ENCODE measurements at places on chromosomes 1 and 21.

DNA sequence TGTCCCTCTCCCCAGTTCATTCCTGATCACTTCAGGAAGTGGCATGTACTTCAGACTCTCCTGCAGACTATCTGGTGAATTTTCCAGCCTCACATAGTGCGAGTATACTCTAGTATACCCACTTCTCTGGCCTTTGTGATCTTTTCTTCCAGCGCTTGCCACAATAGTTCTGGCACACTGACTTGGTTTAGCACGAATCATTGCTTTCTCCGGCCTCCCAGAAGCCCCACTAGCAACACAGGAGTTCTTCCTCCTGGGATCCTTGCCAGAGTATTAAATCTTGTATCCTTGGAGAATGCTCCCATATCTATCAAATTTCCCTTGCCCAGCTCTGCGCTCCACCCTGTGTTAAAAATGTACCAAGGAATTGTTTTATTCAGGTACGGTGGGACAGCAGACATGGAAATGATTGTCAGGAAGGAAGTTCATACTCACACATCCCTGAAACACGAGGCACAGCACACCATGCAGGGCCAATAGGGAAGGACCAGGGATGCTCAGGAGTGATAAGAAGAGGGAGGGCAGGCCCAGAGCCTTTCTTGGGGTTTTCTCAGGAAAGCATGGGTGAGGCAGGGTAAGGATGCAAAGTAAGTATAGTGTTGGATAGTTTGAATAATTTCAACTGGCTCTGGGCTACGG, 136.7 kb downstream of the ADSS2 start:
- DNase-seq, result no peak

DNA sequence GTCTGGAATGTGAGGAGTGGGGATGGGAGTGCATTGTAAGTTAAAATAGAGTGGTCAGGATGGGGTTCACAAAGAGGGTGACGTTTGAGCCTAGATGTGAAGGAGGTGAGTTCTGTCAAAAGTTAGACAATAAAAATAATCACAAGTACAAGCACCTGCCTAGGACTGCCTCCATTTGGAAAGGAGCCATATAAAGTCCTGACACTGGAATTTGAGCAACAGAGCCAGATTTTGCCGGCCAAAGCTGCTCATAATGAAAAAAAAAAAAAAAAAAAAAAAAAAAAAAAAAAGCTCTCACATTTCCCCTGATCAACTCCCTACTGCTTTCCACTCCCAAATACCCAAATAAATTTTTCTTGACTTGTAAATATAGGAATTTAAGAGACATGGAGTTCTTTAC, 4.1 kb downstream of the PALMD start:
- DNase-seq, result no peak

DNA sequence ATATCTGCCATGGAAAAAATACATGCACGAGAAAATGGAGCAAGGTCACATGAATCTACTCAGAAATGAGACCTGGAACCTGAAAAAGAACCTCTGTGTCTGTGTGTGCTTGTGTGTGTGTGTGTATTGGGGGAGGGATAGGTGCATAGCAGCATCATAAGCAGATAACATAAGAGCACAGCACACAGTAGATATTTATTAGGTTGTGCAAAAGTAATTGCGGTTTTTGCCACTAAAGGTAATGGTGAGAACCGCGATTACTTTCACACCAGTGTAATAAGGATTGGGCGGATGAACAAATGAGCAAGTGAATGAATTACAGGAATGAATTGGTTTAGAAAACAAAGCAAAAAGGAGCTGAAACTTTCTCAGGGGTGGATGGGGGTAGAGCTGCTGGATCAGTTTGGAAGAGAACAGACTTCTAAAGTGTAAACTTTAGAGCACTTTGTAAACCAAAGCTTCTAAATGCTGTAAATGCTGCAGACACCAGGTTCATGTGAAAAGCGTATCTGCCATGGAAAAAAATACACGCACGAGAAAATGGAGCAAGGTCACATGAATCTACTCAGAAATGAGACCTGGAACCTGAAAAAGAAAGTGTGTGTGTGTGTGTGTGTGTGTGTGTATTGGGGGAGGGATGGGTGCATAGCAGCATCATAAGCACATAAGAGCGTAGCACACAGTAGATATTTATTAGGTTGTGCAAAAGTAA, 156.9 kb downstream of the TOMM20 start:
- no peak for DNase-seq

DNA sequence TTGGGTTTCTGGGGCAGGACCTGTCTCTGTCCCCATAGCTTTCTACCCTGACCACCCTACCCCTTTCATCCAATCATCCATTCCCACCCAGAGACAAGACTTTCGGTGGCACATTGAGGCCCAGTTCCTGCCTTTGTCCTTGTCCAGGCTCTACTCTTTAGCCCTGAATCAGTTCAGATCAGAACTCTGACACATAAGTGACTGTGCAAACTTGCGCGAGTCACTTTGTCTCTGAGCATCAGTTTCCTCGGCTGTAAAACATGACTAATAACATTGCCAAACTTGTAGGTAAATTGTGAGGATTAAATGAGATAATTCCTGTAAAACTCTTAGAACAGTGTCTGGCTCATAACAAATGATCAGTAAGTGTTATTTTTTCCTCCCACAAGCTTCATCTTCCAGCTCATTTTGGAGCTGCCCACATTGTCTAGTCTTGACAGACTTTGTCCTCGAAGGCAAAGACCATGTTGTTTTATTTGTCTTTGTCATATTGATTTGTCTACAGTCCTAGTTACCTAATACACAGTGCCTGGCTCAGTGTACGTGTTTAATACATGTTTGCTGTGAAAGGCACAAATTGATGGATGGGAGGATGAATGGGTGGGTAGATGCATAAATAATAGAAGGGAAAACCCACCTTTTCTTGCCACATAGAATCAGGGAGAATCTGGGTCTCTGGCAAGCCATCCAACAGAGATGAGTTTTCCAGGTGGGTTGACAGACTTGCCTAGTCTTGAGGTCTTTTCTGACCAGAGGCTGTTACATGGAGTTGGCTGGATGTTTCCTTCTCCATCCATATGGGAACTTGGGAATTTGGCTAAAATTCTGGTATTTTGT, 262.9 kb downstream of the OMA1 start:
- no peak for DNase-seq

GRCh38 chr1:15951341-15952153, 24.4 kb downstream of the ZBTB17 start:
- no peak for DNase-seq

GRCh38 chr21:42981214-42981523, 6.8 kb downstream of the PKNOX1 start:
- DNase-seq, result no peak

- DNase-seq, result no peak
Observed at GRCh38 chr1:940107-941014, 16.6 kb downstream of the SAMD11 start.

GRCh38 chr21:22536509-22536908, 1538.3 kb downstream of the NCAM2 start:
- no peak for DNase-seq

- no peak for DNase-seq
Observed at GRCh38 chr1:44810101-44810761, 1.9 kb downstream of the BTBD19 start.

DNA sequence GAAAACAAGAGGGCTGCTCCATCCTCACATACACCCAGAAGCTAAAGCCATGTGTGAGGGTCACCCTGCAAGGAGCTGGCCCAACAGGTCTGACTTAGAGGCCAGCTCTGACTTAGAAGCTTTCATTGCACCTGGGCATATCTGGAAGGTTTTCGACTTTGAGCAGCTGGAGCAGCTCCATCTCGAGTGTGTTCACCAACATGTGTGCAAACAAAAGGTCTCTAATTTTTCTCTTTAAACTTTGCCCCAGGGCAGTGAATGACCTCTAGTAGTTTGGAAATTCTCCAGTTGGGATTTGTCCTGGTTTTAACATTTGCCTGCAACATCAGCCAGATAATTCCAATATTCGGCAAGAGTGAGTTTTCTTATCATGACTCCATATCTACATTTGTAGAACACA, 108.3 kb downstream of the TNR start:
- DNase-seq, result no peak

DNA sequence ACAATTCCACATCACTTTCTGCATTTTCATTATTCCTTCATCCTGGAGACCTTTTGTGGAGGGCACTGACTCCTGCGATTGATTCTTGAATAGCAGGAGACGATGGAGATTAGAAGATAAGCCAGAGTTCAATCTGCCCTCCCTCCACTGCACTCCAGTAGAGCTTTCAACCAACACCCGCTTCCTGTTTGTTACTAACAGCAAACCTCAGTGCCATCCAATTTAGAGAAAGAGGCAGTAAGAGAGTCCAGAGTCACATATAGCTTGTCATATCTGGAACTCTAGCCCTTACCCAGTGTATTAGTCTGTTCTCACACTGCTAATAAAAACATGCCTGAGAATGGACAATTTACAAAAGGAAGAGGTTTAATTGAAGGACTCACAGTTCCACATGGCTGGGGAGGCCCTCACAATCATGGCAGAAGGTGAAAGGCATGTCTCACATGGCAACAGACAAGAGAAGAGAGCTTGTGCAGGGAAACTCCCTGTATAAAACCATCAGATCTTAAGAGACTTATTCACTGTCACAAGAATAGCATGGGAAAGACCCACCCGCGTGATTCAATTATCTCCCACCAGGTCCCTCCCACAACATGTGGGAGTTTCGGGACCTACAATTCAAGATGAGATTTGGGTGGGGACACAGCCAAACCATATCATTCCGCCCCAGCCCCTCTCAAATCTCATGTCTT, 55.9 kb downstream of the PCBP3 start:
- DNase-seq, result no peak

- DNase-seq, result no peak
Observed at GRCh38 chr1:171257607-171258076, 9.3 kb downstream of the FMO1 start.

- no peak for DNase-seq
Observed at GRCh38 chr1:156823210-156823790, 6.7 kb upstream of the SH2D2A start.

DNA sequence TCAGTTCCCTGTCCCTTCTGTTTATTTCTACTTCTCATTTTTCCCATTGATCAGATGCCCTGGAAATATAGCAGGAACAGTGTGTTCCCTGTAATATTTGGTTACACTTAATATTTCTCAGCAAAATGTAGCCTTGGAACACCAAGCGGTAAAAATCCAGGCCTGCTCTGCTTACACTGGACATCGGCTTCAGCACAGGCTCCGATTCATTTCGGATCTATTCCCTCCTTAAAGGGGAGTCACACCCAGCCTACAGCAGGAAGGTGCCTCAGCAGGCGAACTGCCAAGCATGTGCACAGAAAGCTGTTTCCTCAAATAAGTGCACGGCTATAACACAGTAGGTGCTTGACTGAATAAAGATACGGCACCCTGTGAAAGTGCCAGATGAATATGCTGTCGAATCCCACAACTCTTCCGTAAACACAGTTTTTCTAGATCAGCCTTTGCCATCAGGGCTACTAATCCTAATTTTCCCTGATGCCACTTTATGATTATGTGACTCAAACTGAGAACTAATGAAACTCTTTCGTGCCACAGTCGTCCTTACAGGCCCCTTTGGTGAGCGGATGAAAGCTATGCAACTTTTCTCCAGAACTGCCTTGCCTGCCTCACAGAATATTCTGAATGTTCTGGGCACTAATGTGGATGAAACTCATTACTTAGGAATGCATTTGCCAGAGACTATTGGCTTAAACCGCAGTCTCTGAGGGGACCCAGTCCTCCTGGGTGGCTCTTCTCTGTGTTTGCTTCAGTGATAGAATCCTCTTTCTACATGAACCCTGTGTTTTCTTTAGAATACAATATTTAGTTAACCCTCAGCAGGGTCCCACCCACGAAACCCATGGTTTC, 275.5 kb upstream of the RUNX1 start:
- DNase-seq, result no peak

DNA sequence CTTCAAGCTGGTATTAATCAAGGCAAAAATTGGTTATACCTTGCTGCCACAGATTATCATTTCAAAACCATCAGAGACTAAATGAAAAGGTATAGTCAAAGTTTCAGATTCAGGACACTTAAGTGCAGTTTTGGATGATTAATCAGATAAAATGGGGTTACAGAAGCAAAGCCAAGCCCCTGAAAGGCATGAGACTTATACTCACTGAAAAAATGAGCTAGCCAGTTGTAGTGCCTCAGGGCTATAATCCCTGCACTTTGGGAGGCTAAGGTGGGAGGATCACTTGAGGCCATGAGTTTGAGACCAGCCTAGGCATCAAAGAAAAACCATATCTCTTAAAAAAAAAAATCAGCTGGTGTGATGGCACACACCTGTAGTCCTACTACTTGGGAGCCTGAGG, 15.2 kb downstream of the LRRC40 start:
- no peak for DNase-seq

DNA sequence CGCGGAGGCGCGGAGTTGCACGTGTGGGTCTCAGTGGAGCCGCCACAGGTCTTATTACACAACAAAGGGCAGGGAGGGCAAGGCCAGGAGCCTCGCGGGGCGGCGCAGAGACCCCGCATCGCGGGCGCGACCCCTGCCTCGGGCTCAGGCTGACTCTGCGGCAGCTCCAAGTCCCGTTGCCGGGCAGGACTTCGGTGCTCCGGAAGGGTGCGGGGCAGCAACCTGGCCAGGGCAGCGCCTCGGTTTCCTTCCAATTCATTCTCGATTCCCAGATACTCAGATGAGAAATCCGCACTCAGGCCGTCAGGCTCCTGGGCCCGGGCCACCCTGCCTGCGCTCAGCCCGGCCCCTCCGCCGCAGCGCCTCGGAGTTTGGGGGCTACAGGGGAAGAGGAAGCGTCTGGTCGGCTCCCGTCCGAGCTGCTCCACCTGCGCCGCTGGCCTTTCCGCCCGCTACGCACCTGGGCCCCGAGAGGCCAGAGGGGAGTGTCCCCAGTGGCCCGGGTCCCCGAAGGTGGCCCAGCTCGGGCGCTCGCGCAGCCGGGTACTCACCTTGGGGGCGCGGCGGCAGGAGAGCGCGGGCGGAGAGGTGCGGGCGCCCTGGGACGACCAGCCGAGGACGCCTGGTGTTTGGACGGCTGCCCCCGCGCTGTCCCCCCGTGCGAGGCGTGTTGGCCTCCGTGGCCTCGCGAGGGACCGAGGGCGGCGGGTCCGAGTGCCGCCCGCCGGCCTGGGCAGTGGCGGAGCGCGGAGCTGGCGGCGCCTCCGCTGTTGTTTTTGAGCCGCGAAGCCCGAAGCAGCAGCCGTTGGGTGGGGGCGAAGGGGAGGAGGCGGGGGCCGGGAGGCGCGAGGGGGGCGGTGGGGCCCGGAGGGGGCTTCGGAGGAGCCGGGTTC, 1.1 kb upstream of the PRDM16 start:
- no peak for DNase-seq

GRCh38 chr1:54329312-54330003, 76.7 kb downstream of the SSBP3 start:
- no peak for DNase-seq

GRCh38 chr1:89989799-89990198, 5.1 kb upstream of the ZNF326 start:
- no peak for DNase-seq

GRCh38 chr21:36431252-36431651, 46.1 kb downstream of the CHAF1B start:
- DNase-seq, result no peak

- no peak for DNase-seq
Observed at GRCh38 chr1:107100331-107100984, 40.4 kb upstream of the NTNG1 start.

- no peak for DNase-seq
Observed at GRCh38 chr1:30045304-30046090, 677.9 kb downstream of the MATN1 start.

- no peak for DNase-seq
Observed at GRCh38 chr21:46080171-46081021, 17.5 kb upstream of the COL6A2 start.

- no peak for DNase-seq
Observed at GRCh38 chr1:225257081-225257480, 170.8 kb downstream of the LBR start.
